Transverse colon (tissue), 4 donors: ENCODE measurements at places on chromosomes 1 and 21. TPM values are rescaled to one million over a fixed set of nuclear protein-coding genes. Genes with fewer than 3 reads are reported as not detected.

- H3K36me3 ChIP-seq: no peaks in the 10 kb centered on the region
- no peaks in the 10 kb centered on the region for H3K27me3 ChIP-seq
- no peak overlapping the region for H3K4me3 ChIP-seq
- H3K27ac ChIP-seq: no peak overlapping the region
Measured at GRCh38 chr1:40014253-40014706, 26.2 kb upstream of the CAP1 start.

DNA sequence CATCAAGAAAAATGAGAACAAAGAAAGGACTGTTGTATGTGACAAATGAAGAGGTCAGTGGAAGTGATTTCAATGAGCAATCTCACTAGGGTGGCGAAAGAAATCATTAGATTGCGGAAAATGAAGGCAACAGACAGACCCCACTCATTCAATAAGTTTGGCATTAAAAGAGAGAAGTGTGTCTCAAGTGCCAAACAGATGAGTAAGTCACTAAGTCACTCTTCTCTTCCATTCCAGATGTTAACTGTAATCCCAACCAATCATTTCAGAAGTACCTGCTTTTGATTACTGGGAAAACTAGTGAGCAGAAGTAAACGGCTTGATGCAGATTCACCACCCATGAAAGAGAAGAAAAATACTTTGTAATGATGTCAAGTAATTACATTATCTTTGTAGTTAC lies 144.3 kb upstream of the PRMT6 start:
- H3K27me3 ChIP-seq: no peaks in the 10 kb centered on the region
- no peaks in the 10 kb centered on the region for H3K4me1 ChIP-seq
- H3K36me3 ChIP-seq: no peaks in the 10 kb centered on the region
- no peak overlapping the region for H3K4me3 ChIP-seq

DNA sequence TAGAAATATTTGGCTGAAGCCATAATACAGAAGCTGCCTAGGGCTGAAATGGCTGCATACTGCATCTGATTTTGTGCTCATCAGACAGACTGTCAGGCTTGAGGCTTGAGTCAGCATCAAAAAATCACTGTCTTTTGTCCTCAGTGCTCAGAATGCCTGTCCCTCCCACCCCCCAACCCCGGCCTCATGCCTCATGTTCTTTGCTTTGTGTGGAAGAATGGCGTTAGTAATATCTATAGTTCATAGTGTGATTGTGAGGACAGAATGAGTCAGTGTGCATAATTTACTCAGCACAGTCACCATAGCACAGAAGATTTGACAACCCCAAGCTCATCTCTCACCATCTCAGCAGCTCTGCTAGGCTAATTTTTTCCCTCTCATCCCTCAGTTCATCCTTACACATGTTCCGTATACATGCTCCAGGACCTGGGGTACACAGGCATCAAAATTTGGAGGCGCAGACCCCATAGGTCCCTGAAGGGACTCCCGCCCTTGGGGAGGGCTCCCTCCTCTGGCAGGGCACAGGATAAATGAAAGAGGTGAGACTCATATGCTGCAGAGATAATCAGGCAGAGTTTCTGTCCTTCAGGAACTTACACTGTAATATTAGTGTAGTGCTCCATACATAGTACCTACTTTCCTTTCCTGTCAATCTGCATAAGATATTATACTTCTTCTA lies 159.1 kb upstream of the C8B start:
- no peak overlapping the region for H3K4me3 ChIP-seq
- no peaks in the 10 kb centered on the region for H3K36me3 ChIP-seq
- no peak overlapping the region for H3K27ac ChIP-seq

DNA sequence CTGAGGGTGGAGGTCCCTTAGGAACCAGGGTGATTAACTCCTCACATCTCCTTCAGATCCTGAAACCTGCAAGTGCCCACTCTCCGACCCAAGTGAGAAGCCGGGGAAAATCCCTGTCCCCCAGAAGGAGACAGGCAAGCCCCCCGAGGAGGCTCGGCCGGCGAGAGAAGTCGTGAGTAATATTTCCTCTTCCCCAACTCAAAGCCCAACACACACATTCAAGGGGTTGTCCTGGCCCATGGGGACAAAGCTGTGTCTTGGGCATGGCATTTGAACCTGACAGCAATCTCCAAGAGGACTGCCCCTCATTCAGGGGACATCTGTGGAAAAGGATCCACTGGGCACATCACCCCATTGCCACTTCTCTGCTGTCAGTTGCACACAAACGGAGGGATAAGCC lies 23.6 kb downstream of the VASH2 start:
- H3K4me1 ChIP-seq: no peaks in the 10 kb centered on the region
- H3K27me3 ChIP-seq: no peaks in the 10 kb centered on the region
- no peak for DNase-seq
- H3K4me3 ChIP-seq: no peak overlapping the region
- H3K27ac ChIP-seq: no peak overlapping the region

DNA sequence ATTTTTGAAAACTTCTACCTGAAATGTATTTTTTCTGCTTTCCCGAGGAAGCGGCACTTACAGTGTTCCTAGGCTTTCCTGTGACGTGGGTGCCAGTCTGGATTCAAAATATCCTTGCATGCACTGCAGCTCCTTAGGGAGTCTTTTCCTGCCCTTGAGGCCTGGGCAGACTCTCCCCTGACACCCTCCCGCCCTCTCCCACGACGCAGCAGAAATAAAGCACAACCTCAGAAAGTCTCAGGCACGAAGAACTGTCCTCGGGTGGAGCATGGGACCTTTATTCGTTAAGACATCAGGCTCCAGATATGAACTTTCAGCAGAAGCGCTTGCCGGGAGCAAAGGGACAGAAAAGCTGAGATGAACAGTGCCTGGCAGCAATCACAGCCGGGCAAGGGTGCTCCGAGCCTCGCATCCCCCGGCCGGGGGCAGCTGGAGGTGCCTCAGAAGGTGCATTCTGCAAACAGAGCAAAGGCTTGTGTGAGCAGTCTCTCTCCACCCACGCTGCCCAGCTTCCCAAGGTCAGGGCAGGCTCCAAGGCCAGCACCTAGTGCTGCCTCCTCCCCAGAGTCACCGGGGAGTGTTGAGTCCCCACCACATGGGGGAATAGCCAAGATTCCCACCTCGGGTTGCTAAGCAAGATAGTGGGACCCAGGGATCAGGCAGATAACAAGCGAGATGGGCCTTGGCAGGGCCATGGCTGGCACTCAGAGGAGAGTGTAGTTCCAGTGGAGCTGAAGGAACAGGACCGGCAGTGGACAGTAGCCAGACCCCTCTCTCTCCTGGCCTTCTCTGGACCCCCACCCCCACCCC lies 3.2 kb downstream of the TFF3 start:
- peaks cover 11% of the 10 kb centered on the region for H3K27me3 ChIP-seq
- peaks cover 31% of the 10 kb centered on the region for H3K4me1 ChIP-seq
- H3K27ac ChIP-seq: peak overlapping the region; percentile 79
- no peak overlapping the region for H3K4me3 ChIP-seq
- no peak for DNase-seq
- H3K36me3 ChIP-seq: no peaks in the 10 kb centered on the region

- H3K27me3 ChIP-seq: no peaks in the 10 kb centered on the region
- no peak overlapping the region for H3K27ac ChIP-seq
- no peaks in the 10 kb centered on the region for H3K4me1 ChIP-seq
- H3K36me3 ChIP-seq: no peaks in the 10 kb centered on the region
Measured at GRCh38 chr21:16072737-16073136, 343.0 kb downstream of the USP25 start.

The CIART gene
- 0.60 TPM for total RNA-seq

The THEM5 gene
- not detected for total RNA-seq

The NTNG1 gene
- total RNA-seq: not detected

The ITLN2 gene
- total RNA-seq: not detected

The CFAP141 gene
- not detected for total RNA-seq
